Hematopoietic multipotent progenitor cell treated with erythropoietin and hydrocortisone succinate and interleukin-3 and kit ligand, for 15 days (in vitro differentiated cells): ENCODE measurements at places on chromosomes 7 and 10.

GRCh38 chr7:8261711-8262695 is at the start of gene ICA1:
Gene ICA1, minus strand, starts transcription at chr7:8262167. Its CDS starts 26,241 bp downstream, at chr7:8235926.
- peak; percentile 37 for DNase-seq

- DNase-seq, result no peak
Observed at GRCh38 chr10:15690031-15690430, 29.7 kb downstream of the ITGA8 start.

DNA sequence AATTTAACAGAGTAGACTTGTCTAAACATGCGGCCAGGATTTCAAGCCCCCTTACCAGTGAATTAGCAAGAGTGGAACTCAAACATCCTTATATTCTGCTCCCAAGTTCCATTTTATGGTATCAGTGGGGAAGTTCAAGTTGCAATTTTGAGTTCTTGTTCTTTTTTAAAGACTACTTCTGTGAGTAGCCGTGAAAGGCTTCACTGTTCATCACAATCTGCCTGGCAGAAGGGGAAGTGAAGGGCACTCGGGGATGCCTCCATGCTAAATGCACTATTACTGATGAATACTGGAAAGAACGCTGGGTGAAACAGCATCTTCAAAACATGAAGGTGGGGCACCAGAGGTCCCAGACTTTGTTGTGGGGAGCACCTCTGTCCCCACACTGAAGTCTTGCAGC is 22.4 kb upstream of the FGL2 start:
- no peak for DNase-seq

- DNase-seq, result no peak
Observed at GRCh38 chr7:73556208-73557107, 1.0 kb downstream of the BCL7B start.

GRCh38 chr7:4606797-4607196 is 75.3 kb upstream of the FOXK1 start:
- no peak for DNase-seq

DNA sequence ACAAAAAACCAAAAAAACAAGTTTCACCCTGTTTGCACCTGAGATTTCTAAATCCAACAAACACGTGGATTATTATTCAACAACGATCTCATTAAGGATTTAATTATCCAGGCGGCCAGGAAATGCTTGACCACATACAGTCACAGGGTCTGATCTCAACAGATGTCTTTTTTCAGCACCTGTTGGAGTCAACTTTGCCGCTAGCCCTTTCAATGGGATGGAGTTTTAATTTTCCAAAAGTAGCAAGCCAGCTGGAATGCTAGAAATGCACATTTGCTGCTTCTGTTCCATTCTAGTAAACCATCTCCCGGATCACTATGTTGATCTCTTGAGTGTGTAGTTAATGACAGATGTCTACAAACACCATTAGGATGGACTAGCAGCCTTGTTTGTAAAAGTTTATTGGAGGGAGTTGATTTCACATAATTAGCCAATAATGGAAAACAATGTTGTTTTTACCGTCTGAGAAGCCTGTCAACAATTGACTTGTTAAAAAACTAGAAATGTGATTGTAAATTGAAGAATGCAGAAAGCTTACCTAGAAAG is 64.2 kb upstream of the DKK1 start:
- no peak for DNase-seq

DNA sequence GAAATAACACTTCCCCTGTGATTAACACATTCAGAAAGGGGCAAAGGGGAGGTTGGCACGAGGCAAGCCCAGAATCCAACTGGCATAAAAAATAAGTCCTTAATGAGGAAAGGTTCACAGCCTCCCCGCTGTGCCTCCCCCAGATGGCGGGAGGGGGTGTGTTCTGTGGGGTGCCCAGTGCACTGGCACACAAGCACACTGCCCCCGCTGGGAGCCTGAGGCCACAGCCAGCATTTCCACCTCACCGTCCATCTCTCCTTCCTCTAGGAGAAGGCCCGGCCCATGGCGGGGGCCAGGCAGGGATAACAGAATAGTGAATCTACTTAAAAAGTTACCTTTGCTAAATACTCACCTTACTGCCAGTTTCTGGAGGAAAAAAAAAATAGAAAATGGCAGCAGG is 43.2 kb downstream of the PRKAG2 start:
- no peak for DNase-seq

DNA sequence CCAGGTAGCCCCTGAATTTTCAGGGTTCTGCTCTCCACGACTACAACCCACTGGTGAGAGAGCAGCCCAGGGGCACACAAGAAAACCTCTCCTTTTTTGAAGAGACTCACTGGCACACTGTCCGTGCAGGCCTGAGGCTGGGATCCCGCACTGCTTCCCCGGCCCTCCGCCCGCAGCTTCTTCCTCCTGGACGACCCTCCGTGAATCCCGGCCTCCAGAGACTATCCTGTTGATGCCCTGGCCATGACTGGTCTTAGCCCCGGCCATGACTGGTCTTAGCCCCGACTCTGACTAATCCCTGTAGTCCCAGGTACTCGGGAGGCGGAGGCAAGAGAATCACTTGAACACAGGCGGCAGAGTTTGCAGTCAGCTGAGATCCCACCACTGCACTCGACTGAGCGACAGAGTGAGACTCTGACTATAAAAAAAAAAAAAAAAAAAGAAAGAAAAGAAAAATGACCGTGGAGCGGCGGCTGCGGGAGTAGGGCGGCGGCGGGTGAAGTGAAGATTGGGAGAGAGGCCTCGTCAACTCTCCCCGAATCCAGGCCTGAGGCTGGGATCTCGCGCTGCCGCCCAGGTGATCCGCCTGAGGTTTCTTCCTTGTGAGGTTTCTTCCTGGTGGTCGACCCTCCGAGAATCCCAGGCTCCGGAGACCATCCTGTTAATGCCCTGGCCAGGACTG is 196.4 kb downstream of the ZNF716 start:
- no peak for DNase-seq

GRCh38 chr10:88253-88652 is 39.2 kb upstream of the TUBB8 start:
- no peak for DNase-seq
